ENCODE measurements at places on chromosomes 1 and 21. TPM values are rescaled to one million over a fixed set of nuclear protein-coding genes. Genes with fewer than 3 reads are reported as not detected.

DNA sequence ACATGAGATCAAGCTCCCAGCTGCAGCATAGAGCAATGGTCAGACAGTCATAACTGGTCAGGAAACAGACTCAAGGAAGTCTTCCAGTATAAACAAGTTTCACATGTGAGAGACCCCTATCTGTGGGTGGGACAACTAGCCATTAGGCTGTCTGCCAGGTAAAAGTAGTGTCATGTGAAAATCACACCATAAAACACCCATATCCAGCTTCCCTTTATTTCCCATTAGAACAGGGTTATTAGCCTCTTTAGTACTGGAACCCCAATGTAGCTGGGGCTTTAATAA is 426.7 kb downstream of the KCNT2 start:
- DNase-seq, result no peak

DNA sequence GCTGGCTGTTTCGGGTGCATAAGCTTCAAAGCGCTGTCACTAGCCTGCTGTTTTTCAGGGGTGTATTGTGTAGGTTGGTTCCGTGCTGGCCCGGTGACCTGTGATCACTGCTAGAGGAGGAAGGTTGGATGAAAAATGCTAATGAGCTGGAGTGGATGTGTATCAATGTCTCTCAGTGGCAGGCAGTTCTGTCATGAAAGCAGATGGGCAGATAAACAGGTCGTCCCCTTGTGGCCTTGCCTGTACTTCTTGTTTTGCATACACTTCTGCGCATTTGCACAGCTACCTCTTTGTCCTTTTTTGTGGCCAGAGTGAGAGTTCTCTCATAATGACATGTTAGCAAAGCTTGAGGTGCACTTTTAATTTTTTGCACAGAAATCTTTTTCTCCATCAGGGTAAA is 2.9 kb downstream of the SELENON start:
- no peak for DNase-seq

- DNase-seq, result no peak
Observed at GRCh38 chr21:17231771-17232170, 281.1 kb upstream of the CXADR start.

The PIGM gene
- total RNA-seq, result 3.6 TPM

The HDAC1 gene
- 185 TPM for total RNA-seq

Data from activated naive CD4-positive, alpha-beta T cell treated with anti-CD3 and anti-CD28 coated beads, Interleukin-2, amount 50 U/mL, for 72 hours (primary cell).